AG10803 (cell line): ENCODE measurements at places on chromosomes 11 and 22.

- DNase-seq, result no peak
Observed at GRCh38 chr11:12389676-12390657, 12.6 kb downstream of the PARVA start.

DNA sequence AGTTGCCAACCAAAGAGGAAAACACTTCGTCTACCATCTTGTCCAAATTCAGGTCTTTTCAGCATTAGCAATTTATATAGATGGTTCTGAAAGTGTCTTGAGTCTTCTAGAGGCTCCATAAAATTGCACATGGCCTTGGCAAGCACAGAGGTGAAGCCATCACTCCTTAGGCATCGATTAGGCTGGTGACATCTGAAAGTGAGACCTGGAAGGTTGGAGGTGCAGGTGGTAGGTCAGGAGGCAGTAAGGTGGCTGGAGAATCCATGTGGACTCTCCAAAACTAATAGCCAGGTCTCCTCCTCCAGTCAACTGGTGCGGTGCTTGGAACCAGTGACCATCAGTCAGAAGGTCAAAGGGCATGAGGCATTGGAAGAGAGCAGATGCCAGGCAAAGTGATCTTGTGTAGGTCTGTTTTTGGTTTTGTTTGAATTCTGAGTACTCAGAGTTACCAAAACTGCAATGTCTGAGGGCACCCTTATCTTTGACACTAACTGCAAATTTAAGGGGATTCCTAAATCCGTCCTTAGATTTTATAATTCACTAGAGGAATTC, 6.6 kb upstream of the APOL2 start:
- no peak for DNase-seq

DNA sequence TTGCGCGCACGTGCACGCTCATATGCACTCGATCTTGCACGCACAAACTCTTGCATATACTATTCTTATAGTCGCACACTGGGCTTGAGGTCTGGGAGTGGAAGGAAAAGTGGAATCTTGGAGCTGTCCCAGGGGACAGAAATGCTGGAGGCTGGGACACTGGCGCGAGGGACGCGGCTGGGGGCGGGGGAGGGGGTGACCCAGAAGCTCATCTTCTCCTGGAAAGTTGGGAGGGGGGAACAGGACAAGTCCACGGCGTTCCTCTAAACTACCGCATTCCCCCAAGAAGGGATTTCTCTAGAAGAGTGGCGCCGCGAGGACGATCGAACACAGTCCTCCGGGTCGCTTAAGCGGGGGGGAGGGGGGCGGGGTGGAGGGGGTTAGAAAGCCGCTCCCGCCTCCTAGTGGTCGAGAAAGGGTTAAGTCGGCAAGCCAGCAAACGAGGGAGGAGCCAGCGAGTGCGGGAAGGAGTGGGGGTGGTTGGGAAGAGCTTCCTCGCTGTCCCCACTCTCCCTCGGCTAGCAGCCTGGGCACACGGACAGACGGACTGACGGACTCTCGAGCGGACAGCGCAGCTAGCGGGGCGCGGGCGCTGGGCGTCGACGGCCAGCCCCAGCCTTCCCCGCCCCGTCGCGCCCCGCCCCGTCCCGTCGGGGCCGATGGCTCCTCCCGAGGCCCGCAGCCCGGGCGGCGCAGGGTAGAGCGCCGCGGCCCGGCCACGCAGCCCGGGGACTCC, at the start of gene RTN4RL2:
Gene RTN4RL2 (plus strand): TSS at position 507 of the 736 bp plus-strand sequence. CDS start 338 bp downstream, outside the sequence.
- DNase-seq, result peak; percentile 14

DNA sequence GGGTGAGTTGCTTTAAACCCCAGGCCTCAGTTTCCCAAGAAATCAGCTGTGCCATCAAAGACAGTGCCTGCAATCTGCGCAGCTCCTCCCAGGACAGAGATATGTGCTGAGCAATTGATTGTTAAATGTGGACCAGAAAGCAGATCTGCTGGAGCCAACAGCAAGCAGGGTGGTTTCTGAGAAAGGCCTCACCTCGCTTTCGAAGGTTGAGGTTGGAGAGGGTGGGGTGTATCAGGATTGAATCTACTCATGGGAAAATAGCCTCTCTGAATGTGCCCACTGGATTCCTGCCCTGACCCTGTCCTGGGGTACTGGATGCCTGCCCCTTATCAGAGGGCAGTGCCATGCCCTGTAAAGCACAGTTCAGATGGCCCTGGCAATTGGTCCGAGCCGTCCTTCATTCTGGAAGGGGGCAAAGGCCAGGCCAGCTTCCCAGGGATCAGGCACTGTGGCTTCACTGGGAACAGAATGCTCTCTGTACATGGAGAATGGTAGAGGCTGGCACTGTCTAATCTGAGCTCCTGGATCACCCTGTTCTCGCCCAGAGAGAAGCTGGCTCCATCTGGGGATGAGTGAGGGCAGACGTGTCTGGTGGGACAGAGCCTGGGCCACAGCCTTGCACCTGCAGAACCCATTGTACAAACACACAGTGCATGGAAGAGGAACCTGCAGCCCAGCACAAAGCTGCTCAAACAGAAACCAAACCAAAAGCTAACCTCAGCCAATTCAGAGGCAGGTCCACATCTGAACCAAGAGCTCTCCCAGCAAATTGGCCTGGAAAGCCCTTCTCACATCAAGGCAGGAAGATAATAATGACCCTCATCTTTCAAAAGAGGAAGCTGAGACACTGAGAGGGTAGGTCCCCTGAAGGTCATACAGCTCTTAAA, 15.2 kb downstream of the DHCR7 start:
- DNase-seq, result no peak

DNA sequence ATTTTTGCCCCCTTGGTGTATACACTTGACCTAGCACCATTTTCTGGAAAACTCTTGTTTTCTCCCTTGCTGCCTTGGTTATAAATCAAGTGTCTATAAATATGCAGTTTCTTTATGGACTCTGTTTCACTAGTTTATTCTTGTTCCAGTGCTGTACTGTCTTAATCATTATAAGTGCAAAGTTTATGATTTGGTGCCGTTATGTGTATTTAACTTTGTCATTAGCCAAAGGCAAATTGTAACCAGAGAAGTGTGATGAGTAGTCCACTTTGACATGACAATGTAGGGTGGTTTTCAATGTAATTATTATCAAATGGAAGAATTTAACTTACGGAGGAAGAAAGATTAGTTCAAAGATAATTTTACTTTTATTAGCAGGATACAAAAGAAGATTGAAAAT, 40.3 kb downstream of the SPECC1L start:
- DNase-seq, result no peak

GRCh38 chr11:7513234-7514098, at the start of gene PPFIBP2:
TSS of gene PPFIBP2 (plus strand) at chr11:7513999. CDS start at chr11:7549476, 35,477 bp downstream.
- DNase-seq, result peak; percentile 69

DNA sequence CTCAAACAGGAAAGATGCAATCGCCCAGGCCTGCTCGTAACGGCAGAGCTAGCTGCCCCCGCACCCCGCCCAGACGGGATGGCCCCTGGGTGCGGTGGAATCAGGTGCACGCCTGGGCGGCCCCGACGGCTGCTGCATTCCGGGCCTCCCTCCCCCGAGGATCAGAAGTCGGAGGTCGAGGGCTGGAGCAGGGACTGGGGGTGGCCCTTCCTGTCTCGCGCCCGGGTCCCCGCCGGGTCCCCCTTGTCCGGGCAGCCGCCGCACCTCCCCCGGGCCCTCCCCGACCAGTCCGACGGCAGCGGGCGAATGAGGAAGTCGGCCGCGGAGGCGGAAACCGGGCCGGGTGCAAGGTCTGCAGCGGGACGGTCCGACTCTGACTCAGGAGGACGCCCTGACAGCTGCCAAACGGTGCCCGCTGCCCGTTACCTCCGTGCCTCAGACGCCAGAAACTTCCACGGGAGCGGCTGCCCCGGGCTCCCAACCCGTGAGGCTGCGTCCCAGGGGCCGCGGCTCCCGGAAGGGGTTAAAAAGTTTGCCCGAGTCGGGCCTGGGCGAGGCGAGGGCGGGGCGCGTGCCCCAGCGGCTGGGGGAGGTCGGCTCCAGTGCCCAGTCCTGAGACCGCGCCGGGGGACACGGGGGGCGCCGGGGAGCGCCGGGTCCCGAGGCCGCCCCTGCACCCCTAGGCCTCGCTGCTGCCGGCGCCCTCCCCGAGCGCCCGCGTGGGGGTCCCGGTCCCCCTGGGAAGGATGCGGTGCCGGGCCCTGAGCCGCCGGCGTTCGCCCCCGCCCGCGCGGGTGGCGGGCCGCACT, 663 bp downstream of the MYH9 start:
- no peak for DNase-seq

DNA sequence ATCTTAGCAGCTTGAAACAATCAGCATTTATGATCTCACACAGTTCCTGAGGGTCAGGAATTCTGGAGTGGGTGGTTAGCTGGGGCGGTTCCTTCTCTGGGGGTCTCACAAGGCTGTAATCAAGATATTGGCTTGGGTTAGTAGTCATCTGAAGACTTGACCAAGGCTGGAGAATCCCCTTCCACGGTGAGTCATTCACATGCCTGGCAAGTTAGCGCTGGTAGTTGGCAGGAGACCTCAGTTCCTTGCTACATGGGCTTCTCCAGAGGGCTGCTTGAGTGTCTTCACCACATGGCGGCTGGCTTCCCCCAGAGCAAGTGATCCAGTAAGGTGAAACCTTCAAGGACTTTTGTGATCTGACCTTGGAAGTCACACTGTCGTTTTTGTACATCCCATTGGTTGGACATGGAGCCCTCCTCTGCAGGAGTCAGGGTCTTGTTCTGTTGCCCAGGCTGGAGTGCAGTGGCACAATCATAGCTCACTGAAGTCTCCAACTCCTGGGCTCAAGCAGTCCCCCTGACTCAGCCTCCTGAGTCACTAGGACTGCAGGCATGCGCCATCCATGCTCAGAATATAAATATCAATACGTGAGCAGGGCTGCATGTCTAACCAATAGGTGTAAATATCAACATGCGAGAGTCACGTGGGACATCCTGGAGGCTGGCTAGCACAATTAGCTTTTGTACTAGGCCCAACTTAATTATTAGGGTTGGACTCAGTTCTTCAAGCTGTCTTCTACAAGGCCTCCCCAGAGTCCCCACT, 7.2 kb upstream of the NIPSNAP1 start:
- peak; percentile 88 for DNase-seq

DNA sequence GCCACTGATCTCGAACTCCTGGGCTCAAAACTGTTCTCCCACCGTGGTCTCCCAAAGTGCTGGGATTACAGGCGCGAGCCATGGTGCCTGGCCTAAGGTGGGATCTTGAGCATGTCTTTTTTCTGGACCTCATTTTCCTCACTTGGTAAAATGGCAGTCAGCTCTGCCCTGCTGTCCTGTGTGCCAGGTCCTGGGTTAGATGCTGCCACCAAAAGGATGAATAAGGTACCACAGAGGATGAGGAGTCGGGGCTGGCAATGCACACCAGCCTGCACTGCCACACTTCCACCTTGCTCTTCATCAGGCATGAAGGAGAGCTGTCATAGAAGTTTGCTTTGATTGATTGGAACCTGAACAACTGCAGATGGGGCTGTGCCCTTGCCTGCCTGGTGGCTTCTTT, 32.3 kb downstream of the ACO2 start:
- no peak for DNase-seq

DNA sequence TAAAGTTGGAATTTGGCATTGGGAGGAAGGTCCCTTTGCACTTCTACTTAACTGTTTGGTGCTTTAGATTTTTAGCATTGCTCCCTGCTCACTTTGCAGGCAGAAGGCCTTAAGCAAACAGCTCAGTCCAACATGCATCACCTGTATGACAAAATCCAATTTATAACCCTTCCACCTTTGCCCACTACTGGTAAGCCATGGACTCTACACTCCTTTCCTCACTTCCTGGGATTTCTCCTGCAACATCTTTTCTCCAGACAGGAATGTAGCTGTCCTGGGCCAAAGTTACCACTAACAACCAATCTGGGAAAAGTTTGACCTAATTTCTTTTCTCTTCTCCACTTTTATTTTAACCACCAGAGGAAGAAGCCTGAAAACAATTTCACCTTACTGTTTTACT, 1.8 kb upstream of the OR2D2 start:
- DNase-seq, result no peak

GRCh38 chr11:58776891-58777710, 45.4 kb upstream of the GLYAT start:
- DNase-seq, result no peak

- peak; percentile 62 for DNase-seq
Observed at GRCh38 chr11:34194576-34195335, 89.3 kb downstream of the NAT10 start.

DNA sequence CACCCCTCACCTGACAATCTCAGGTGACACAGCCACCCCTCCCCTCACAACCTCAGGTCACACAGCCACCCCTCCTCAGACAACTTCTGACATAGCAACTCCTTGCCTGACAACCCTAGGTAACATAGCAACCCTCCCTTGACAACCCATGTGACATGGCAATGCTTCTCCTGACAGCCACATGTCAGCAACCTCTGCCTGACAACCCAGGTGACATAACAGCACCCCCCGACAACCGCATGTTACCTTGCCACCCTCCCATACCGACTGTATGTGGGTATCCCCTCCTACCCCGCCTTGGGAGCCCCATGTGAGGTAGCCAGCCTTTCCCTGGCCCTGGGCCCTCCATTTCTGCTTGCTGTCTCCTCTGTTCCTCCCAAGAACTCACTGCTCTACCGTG, 77.7 kb upstream of the B3GAT1 start:
- no peak for DNase-seq
